RPMI7951 (cell line): ENCODE measurements at places on chromosomes 12 and 14. TPM values are rescaled to one million over a fixed set of nuclear protein-coding genes. Genes with fewer than 3 reads are reported as not detected.

RSRC2 gene
- total RNA-seq = 43.1 and 49.3 TPM in 2 replicates

- no peak for DNase-seq
These were observed 83.7 kb downstream of the TNFAIP2 start for GRCh38 chr14:103206836-103207387.

- no peak for DNase-seq
These were observed 2.6 kb downstream of the DIO3 start for GRCh38 chr14:101563654-101564443.

DNA sequence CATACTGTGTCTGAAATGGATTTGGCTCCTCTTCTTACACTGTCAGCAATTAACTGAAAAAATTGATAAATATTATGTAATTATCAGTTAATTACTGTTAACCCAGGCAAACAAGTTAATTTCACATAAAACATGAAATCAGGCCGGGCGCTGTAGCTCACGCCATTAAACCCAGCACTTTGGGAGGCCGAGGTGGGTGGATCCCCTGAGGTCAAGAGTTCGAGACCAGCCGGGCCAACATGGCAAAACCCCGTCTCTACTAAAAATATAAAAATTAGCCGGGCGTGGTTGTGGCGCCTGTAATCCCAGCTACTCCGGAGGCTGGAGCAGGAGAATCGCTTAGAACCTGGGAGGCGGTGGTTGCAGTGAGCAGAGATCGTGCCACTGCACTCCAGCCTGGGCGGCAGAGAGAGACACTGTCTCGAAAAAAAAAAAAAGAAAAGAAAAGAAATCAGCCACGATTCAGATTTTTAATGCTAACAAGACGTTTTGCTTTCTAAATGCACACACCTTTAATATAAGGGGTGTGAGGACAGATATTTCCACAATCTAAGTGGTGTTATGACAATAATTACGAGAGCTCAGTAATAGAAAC, 473 bp upstream of the TMEM19 start:
- DNase-seq = no peak

DNA sequence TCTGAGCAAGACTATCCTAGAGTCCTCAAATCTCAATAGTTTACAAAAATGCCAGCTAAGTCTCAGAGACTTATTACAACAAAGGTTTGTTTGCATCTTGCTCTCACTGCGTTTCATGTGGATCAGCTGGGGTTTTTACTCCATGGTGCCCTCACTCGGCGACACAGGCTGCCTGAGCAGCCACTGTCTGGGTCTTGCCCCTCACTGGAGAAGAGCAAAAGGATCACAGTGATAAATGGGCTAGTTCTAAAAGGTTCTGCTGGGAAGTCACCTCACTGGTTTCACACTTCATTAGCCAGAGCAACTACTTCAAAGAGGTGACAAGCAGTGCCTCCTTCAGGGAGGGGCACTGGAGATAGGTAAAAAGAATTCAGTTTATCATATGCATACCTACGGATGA, 392.0 kb downstream of the RPL10L start:
- DNase-seq = no peak

GRCh38 chr12:54360717-54361456, 3.4 kb downstream of the GPR84 start:
- peak; percentile 73 for DNase-seq

DNA sequence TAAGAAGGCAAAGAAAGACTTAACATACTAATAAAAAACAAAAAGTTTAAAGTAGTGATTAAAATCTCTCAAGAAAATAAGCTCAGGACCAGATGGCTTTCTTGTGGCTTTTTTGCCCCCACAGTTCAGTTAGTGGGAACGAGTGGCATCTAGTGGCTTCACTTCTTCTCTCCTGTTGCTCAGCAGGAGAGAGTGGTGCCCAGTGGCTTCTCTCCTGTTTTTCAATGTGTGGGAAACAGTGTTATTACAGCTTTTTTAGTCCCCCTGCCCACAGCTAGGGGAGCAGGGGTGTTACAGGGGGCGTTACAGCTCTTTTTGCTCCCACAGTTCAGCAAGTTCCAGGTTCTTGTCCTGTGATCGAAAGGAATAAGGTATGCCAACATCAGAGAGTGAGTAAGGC, 135.2 kb downstream of the RERGL start:
- DNase-seq = no peak

GRCh38 chr14:89013698-89014568, 189.5 kb downstream of the TTC8 start:
- no peak for DNase-seq

- no peak for DNase-seq
These were observed 38.7 kb downstream of the STK38L start for GRCh38 chr12:27282754-27283153.

SLC8B1 gene
- total RNA-seq = 5.2 and 11.9 TPM in 2 replicates

DNA sequence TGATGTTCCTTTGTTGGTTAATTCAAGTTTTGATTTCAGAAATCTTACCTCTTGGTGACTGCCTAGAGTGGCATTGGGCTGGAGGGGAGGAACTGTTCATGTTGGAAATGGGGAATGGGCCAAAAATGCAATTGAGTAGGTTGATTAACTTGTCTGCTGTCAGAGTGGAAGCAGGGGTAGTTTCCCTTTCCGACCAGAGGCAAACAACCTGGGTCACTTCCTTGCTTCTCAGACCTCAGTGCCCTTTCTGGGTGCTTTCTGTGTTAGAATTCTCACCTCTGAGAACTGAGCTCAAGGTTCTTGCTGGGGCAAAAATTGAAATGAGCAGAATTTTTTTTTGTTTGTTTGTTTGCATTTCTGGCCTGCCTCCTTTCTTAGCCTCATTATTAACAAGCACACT, 2.3 kb upstream of the M6PR start:
- no peak for DNase-seq

GRCh38 chr12:34390171-34390841, 368.0 kb downstream of the ALG10 start:
- no peak for DNase-seq

DNA sequence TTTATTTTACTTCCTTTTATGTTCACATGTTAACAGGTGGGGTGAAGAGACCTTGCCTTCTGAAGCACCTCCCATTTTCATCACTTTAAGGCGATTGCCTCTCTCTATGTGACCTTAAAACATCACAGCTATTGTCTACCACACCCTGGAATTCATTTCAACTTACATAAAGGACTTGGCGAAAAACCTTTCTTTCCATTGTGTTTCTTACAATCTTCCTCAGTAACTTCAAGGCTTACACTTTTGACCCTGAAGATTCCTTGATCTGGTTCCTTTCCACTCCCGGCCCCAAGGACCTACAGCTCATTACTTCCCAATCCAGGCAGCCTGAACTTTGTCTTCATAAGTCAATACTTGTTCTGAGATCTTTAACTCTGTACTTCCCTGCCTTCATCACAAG, 443.3 kb downstream of the ADAMTS20 start:
- DNase-seq = no peak

TAS2R46 gene
- total RNA-seq = not detected in 2 replicates

- DNase-seq = no peak
These were observed 306.8 kb upstream of the G2E3 start for GRCh38 chr14:30252151-30252550.

HCAR1 gene
- total RNA-seq = 1.2 and 1.3 TPM in 2 replicates

GRCh38 chr12:27952510-27952909, 20.0 kb downstream of the PTHLH start:
- DNase-seq = no peak

TMEM52B gene
- total RNA-seq = not detected in 2 replicates

DNA sequence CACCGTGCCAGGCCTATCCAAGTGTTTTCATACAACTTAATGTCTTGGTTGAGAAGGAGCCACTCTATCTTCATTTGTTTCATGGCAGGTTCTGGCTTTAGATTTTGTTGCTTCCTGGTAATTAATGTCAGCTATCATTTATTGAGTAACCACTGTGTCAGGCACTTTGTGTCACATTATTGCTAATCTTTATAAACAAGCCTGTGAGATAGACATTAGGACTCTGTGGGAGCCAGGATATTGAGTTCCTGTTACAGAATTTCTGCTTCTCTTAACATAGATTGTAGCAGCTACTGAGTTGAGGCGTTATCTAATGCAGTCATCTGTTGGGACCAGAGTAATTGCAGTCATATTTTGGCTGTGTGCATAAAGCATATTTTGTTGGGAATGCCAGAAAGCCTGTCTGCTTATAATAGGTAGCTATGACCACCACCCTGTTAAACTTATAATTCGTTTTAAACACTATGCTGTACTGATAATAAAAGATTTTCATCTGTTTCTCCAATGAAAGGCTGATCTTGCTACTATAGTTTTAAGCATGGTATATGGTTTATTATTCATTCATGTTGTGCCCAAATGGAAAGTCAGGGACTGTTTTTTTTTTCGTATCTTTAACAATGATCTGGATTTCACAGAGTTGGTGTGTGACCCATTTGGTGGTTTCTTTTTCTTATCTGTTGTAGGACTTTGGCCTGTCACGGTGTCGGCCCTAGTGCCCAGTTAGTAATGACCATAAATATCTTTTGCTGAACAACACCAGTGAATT, 432.6 kb downstream of the PCNX1 start:
- no peak for DNase-seq

DNA sequence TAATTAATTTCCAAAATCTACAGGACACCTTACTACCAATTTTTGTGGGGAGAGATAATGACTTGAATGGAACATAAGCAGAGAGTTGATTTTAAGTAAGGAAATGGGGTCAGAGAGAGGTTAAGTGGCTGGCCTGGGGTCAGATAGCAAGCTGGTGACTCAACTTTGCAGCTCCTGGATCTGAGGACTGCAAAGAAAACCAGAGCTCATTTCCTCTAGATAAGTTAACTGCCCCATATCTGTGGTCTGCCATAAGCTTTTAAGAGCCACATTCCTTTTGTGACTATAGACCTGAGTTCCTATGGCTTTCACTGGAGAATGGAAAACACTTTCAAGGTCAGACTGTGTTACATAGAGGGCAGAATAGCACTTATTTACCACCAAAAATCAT, 201.2 kb upstream of the PRICKLE1 start:
- peak; percentile 95 for DNase-seq
